ENCODE measurements at places on chromosomes 16 and 17.

DNA sequence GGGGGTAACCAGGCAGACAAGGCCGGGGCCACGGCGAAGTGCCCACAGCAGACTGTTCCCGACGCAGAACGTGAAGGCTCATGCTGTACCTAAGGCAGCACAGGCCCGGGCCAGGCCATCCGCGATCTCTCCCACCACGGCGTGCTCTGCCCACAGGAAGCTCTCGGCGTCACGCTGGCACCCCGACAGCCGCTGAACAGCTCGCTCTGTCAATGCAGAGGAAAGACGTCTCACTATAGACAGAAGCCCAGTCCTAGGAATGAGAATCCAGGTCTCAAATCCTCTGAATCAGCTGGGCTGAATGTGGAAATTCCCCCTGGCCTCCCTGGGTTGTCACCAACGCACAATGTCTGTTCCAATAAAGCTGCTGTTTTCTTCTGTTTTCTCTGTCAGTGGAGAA is 21.4 kb downstream of the SERPINF1 start:
- no peak for DNase-seq

GRCh38 chr17:77143306-77143705 is 2.5 kb downstream of the SEC14L1 start:
- DNase-seq, result no peak

DNA sequence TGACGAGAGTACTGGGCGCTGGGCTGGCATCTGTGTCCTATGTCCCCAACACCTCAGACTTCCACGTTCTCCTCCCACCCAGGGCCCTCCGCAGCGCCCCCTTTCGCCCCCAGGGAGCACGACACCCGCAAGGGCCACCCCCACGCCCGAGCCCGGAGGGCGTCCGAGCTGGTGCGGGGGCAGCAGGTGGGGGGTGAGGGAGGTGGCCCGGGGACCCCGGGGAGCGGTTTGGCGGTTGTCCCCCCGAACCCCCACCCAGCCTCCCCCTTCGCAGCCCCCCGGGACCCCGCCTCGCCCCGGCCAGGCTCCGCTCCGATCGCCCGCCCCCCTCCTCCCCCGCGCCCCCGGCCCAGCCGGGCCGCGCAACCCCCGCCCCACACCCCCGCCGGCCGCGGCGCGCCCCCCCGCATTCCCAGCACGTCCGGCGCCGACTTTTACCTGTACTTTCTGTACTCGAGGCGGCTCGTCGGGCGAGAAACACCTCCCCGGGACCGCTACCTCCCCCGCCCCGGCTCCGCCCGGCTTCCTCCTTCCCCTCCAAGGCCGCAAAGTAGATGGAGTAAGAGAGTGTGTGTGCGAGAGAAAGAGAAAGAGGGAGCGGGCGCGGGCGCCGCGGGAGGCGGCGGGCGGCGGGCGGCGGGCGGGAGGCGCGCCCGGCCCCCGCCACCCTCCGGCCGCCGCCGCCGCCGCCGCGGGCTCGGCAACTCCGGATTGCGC is 901 bp downstream of the CDYL2 start:
- peak; percentile 43 for DNase-seq

GRCh38 chr17:18262111-18262510 is 1.6 kb downstream of the MIEF2 start:
- no peak for DNase-seq

- DNase-seq, result no peak
Observed at GRCh38 chr17:41680426-41681040, 8.2 kb upstream of the EIF1 start.

DNA sequence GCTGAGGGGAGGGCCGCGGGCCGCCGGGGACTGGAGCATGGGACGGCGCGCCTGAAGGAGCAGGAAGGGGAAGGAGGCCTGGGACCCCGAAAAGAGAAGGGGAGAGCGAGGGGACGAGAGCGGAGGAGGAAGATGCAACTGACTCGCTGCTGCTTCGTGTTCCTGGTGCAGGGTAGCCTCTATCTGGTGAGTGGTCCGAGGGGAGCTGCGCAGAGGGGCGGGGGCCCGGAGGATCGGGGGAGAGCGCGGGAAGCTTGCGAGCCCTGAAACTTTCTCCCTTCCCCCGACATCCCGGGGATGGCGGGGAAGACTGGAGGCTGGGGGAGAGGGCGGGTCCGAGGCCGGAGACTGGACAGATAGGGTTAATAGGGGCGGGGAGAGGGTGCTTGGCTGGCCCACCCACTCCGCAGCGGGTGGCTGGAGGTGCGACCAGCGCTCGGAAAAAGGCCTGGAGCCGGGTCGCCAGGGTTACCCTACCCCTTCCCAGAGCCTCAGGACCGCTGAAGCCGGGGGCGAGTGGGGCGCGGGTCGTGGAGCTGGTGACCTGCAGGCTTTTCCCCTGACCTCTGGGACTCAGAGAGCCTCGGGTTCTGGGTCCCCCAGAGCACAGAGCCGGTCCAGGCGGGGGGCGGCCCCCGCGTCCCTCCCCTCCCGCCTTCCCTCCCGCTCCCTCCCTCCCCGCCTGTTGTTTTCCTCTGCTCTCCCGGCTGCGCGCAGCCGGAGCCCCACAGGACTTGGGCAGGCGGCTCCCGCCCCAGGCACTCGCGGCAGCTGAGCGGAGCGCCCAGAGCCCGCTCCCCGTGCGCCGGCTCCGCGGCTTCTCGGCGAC is 631 bp downstream of the NXPH3 start:
- no peak for DNase-seq

DNA sequence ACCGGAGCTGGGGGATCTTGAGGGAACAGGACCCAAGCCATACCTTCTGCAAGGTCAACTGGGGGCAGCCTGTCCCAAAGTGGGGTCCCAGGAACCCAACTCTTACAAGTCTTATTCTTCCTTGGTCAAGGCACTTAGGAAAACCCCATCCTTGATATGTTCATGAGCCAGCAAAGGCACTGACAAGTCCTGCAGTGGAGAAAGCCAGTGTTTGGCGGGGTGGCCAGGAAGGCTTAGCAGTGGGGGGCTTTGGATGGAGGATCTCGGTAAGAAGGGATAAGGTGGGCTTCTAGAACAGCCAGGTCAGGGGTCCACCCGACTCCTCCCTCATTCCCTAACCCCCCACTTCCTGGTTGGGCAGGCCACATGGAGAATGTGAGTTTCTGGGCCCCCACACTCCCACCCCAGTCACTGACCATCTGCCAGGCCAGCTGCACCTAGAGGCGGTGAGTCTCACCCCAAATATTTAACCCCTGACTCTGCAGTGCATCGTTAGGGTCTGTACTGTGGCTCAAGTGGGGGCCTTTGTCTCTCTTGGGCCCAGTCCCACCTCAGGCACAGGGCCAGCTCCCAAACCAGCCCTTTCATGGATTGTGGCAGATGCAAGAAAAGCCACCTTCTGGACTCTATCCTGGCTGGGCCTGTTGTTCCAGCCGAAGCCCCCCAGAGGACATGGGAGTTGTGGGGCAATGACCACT is 22.3 kb downstream of the PPL start:
- no peak for DNase-seq

GRCh38 chr16:62276637-62277036 is 240.4 kb upstream of the CDH8 start:
- no peak for DNase-seq

DNA sequence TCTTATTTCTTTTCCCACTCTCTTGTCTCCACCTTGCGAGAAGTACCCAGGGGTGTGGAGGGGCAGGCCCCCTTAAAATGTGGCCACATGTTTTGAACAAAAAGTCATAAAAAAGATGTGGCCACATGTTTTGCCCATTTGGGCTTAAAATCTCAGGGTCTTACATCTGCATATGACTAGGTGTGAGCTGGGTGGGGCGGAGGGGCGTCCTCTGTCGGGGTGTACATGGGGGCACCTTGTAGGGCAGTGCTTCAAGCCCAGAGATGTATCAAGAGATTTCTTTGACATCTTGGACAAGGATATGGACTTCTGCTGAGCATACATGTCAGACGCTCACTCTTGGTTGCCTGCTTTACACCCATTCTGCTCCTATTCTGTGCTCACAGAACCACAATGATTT is 13.0 kb upstream of the SLC47A1 start:
- no peak for DNase-seq

- DNase-seq, result no peak
Observed at GRCh38 chr16:10086620-10087019, 95.6 kb downstream of the GRIN2A start.

GRCh38 chr17:14903854-14904253 is 361.3 kb downstream of the PMP22 start:
- no peak for DNase-seq

DNA sequence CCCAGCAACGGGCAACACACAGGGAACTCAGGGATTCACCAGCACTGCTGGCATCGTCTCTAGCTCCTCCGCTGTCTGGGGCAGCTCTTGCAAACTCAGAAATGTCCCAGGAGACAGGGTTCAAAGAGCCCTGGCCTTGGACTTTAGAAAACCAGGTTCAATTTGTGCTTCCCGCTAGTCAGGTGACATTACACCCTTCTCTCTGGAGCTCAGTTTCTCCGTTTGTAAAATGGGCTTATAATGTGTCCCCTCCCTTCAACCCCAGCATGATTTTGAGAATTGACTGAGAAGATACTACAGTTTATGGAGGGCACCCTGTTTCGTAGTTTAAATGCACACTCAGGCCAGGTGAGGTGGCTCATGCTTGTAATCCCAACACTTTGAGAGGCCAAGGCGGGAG is 1.9 kb upstream of the MYCBPAP start:
- DNase-seq, result no peak

DNA sequence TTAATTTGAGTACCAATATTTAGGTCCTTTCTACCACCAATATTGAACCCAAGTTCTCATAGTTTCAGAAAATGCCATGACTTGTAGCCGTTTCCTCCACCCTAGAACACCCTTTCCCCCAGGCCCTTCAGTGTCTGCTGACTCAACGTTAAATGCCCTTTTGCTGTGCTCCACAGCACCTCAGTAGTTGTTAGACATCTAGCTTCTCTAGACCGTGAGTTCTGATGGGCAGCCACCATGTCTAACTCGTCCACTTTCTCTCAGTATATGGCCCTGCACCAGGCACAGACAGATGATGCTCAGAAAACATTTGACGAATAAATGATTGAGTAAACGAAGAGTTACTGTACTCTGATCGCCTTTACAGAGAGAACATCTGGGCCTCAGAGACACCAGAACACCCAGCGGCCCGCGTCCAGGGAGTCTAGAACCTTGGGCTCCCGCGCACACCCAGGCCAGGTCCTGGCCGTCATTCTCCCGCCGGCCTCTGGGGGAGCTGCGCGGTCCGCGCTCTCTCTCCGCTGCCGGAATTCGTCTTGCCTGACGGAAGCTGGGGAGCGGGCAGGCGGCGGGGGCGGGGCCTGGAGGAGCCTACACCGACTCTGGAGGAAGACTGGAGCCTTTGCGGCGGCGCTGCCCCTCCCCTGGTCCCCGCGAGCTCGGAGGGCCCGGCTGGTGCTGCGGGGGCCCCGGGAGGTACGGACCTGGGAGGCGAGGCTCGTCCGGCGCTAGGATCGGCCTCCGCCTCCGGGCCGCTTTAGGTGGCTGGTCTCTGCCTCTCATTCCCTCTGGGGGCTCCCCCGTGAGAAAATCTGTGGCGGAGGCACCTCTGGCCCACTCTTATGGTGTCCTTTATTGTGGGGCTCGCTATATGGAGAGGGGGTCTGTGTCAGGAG is at the start of gene NKIRAS2:
NKIRAS2 (plus strand) TSS at position 582 of the 896 bp plus-strand sequence. CDS start 1,488 bp downstream, outside the sequence.
- DNase-seq, result peak; percentile 93

GRCh38 chr17:36613155-36613554 is 11.8 kb downstream of the MRM1 start:
- DNase-seq, result no peak

DNA sequence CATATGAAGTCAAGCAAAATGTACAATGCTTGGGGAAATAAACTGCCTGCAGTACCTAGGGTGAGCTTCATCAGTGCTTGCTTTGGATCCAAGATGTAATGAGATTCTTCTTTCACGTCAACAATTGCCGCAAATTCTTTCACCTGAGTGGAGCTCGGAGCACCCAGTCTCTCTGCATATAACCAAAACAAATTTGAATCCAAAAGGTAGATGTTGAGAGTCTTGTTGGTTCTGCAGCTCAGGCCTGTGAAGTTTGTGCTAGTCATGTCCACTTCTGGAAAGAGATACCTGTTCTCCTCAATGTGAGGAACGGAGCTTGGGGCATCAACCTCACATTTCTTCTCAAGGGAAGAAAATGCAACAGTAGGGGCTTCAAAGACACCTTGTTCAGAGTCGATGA is 23.0 kb downstream of the SNN start:
- DNase-seq, result no peak

- DNase-seq, result no peak
Observed at GRCh38 chr17:82161216-82161615, 51.4 kb downstream of the CCDC57 start.

GRCh38 chr16:1713331-1713730 is 7.3 kb downstream of the MAPK8IP3 start:
- DNase-seq, result no peak

DNA sequence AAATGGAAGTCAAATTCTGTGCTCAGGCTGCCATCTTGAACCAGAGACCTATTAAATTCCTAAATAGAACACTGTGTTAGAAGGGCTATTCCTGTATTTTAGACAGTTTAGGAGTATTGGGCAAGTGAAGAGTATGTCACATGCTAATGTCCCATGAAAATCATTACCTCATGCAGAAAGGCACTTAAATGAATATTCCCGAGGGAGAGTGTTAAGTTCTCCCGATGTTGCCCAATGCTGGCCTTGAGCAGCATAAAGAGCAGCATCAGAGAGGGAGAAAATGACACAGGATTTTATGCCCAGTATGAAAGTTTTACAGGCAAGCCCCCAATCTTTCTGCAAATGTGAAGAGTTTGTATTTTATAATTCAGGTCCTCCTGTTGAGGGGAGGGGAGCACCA is 28.2 kb upstream of the SHISA6 start:
- no peak for DNase-seq

- no peak for DNase-seq
Observed at GRCh38 chr16:81410643-81411293, 33.8 kb upstream of the CMIP start.

DNA sequence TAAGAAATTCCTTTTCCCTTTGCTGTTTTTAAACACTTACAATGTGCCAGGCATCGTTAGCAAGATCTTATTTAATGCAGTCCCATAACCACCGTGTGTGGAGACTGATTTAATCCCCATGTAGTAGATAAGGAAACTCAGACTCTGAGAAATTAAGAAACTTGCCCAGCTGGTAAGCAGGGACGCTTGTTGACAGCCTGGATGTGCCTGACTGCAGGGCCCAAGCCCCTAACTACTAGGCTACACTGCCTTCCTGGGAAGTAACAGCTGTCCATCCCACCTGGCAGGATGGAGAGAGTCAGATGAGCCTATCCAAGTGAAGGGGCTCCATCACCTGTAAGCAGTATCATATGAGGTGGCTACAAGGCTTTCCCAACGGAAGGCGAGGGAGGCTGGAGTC is 23.1 kb downstream of the CDK5RAP3 start:
- DNase-seq, result no peak

All from CD4-positive, alpha-beta T cell treated with Interleukin-1 beta for 1 hour (primary cell).